ENCODE measurements at places on chromosomes 12 and 14.
A peak's percentile ranks its signal among the peaks of the same experiment; 100 is the strongest.

DNA sequence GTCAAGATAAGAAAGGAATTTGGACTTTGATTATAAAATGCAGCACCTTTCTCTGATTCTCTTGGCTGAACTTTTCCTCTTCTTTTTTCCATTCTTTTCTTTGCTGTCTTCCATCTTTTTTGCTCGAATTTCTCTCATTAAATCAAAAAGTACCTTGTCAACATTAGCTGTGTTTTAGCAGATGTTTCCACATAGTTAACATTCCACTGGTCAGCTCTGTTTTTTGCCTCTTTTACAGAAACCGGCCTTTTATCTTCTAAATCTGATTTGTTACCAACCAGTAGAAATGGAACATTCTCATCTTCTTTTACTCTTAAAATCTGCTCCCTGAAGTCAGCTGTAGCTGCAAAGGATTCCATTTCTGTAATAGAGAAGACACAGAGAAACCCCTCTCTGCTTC, 71.1 kb upstream of the SYT1 start:
- no peak for DNase-seq

DNA sequence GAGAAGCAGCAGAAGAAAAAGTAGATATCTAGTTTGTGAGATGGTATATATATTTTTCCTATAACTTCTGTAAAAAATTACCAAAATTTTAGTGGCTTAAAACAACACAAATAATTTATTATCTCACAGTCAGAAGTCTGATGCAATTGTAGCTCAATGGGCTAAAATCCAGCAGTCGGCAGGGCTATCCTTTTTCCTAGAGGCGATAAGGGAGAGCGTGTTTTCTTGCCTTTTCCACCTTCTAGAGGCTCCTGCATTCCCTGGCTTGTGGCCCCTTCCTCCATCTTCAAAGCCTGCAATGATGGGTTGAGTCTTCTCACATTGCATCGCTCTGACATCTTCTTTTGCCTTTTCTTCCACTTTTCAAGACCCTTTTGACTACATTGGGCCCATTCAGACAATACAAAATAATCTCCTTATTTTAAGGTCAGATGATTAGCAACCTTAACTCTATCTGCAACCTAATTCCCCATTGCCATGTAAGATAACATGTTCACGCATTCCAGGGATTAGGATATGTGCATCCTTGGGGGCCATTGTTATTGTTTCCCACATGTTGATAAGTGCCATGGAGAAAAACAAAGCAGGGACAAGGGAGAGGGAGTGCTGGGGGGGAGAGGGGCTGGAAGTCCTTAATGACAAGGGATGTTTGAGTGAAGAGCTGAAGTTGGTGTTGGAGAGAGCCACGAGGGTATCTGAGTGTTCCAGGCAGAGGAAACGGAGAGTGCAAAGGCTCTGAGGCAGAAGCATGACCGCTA, 13.8 kb upstream of the DDX47 start:
- DNase-seq: no peak

DNA sequence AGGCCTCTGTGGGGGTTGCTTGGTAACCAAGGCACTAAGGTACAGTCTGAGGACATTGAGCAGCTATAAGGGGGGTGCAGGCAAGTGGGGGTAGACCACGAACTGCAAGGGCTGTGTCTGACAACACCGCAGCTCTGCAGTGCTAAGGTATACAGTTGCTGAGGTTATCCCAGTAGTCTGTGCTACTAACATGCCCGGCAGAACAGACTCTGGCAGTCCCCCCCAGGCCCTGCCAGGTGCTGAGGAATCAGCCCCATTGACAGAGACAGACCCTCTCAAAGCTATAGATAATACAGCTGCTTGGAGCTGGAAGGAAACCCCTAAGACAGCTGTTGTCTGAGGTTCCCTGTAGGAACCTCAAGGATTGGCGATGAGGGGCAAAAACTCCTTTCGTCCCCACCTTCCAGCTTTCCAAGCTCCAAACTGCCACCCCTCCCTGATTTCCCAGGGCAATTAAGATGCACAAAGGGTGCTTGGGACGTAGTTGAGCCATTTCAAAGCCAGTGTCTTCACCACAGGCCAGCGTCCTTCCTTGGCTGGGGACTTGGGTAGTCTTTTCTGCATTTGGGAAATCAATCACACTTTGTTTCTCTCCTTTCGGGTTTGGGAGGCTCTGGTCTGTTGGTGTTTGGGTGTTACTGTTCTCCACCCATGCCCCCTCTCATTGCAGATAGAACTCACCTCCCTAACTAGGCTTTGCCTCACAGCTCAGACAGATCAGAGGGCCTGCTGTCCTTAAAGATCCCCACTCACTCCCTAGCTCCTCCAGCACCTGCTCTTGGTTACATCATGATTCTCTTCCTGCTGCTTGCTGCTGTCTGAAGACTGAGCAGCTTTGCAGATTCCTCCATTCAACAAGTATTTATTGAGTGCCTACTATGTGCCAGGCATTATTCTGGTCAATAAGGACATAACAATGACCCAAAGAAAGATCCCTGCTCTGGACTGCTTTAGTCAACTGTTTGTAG, 2.0 kb upstream of the MYH7 start:
- DNase-seq: no peak

GRCh38 chr12:113030875-113031525, 25.5 kb upstream of the DTX1 start:
- DNase-seq: peak; percentile 79

- DNase-seq: peak; percentile 22
Measured at GRCh38 chr14:50001151-50001998, 108.5 kb downstream of the ARF6 start.

DNA sequence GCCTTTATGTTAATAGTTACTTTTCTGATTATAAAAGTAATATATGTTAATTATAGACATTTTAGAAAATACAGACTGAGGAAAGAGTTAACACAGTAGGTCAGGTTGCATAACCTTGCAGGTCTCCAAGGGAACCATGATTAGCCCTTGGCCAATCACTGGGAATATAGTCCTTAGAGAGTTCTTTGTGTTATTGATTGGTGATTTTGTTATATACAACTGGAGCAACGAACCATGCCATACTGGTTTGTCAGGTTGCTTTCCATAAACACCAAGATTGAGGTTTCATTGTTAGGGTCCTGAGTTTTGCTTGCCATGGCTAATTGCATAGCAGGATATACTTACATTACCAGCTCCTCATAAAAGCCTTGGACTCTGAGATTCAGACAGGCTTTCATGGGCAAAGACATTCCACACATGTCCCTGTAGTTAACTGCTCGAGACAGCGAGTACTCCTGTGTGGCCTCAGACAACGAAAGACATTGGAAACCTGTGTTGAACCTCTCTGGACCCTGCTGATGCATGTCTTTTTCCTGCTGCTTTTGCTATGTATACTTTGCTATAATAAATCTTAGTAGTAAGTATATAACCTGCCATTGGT, 33.7 kb downstream of the MAPK1IP1L start:
- no peak for DNase-seq

DNA sequence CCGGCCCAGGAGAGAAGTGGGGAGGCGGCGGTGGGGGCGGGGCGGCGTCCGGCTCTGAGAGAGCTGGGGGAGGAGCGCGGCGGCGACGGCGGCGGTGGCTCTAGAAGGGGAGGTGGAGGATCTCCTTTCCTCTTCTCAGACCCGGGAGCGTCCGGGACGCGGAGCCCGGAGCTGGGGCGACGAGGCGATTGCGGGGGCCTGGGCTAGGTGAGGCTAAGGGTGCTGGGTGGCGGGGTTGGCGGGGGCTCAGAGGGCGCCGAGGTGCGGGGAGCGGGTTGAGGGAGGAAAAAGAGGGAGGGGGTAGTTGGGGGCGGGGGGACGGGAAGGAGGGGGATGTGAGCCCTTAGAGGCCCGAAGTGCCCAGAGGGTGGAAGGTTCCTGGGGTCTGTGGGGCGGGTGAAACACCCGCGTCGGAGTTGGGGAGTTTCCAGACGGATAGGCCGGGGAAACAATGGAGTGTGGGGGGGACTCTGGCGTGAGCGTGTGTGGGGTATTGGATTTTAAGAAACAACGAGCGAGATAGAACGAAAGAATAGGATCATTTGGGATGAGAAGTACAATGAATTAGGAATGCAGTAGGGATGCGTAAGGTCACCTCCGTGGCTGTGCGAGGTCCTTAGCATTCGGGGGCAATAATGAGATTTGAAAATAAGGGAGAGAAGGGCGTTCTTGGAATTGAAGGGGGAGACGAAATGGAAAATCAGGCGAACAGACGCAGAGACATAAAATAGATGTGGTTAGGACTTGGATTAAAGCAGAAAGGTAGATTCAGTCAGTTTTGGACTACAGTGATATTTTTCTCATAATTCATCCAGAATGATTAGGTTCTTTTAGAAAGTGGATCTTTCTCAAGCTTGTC, at the start of gene SPATS2:
SPATS2 (plus strand) TSS at position 82 of the 859 bp plus-strand sequence. CDS start 93,551 bp downstream, outside the sequence.
- no peak for DNase-seq

- no peak for DNase-seq
Measured at GRCh38 chr12:6820166-6820565, 1.5 kb upstream of the GPR162 start.

DNA sequence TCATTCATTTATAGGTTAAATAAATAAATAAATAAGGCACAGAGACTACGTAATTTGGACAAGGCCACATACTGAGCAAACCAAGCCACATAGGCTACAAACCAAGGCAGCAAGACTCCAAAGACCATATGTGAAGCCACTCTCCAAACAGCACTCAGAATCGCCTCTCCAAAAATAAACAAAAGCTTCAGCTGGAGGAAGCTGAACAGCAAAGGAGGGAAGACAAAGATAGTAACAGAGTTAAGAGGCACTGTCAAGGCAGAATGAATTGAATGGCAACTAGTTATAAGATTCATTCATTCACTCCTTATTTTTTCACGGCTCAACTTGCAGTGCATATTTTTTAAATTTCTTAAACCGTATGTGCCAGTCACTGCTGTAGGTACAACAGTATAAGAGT, 200.5 kb upstream of the GRIP1 start:
- DNase-seq: no peak

GRCh38 chr12:50411051-50411660, 10.5 kb downstream of the LARP4 start:
- no peak for DNase-seq

GRCh38 chr12:45296046-45296586, 80.2 kb downstream of the ANO6 start:
- DNase-seq: no peak

- no peak for DNase-seq
Measured at GRCh38 chr14:35416108-35416750, 11.7 kb upstream of the NFKBIA start.

- DNase-seq: no peak
Measured at GRCh38 chr14:35336494-35337268, 44.5 kb downstream of the PSMA6 start.

DNA sequence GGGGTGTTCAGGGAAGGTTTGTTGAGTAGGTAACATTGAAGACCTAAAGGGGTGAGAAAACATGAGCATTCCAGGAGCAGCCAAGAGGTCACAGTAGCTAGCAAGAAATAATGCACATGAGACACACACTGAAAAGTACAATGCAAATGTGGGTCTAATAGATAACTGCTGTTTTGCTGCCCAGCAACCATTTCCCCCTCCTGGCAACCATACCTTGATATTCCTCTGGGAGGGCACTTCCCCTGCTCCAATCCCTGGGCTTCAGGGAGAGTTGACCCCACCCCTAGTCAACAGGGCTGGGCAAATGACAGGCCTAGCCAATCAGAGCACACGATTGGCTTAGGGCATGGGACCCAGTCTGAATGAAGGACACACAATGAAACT, 8.5 kb upstream of the ACTN1 start:
- DNase-seq: no peak

DNA sequence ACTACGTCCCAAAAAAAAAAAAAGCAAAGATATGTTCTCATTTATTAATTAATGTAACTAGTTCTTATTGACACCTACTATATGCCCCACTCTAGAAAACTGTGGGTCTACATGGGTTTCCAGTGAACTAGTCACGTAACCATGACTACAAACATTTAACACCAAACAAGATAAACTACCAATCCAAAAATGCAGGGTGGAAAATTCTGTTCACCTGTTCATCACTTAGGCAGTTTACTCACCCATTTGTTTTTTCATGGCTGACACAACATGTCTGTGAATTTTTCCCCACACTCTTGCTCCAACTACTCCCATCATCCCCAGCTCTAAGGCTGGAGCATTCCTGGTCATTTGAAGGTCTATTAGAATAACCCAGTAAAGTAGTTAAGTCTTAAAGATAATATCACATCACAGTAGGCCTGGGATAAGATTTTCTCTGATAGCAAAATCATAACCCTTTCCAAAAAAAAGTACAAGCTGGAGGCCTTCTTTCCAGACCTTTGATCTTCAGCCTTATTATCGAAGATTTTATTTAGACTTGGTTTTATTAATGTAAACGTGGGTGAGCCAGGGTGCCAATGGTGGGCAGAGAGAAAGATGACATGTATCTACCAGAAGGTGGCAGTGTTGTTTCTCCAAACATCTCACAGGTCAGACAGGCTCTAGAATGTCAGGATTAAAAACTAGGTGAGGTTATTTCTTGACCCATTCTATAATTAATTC, 61.6 kb upstream of the DAAM1 start:
- DNase-seq: no peak

GRCh38 chr12:109232731-109233130, 76.4 kb downstream of the FOXN4 start:
- no peak for DNase-seq

DNA sequence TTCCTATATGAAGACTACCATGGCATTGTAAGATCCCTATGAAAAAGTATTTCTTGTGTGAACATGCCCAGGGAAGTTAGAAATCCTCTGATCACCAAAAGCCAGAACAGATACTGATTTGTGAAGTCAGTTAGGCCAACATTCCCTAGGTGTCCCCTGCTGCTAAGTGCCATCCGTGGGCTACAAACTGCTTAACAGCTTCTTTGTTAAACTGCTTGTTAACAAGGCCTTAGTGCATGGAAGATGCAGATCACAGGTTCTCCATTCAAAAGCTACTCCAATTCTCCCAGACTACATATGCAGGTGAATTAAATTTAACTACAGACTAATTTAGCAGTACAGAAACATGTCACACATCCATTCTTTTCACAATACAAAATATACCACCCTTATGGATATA, 108.2 kb downstream of the PRICKLE1 start:
- no peak for DNase-seq

- DNase-seq: no peak
Measured at GRCh38 chr12:50120521-50120920, 8.5 kb downstream of the COX14 start.

DNA sequence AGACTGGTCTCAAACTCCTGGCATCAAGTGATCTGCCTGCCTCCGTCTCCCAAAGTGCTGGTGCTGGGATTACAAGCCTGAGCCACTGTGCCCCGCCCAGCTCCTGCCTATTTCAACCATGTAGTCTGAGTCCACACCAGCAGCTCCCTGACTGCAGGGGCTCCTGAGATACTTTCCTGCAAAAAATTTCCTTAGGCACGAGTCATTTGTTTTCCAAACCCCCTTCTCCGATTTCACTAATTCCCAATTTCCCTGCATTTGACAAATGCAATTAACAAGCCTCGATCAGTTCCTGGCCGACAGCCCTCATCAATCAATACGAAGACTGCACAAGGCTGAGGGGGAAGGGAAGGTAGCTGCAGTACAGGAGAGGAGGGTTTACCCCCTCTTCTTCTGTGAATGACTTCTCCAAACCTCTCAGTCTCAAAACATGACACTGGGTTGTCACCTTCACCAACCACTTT, 10.1 kb downstream of the PSMB5 start:
- no peak for DNase-seq

All from cerebellar nuclear complex (tissue), 1 donor.